ENCODE measurements at places on chromosomes 7 and 10.

- DNase-seq, result no peak
These were observed 31.6 kb upstream of the AGK start for GRCh38 chr7:141519623-141520022.

GRCh38 chr7:82234457-82235049 is 209.0 kb downstream of the CACNA2D1 start:
- DNase-seq, result no peak

DNA sequence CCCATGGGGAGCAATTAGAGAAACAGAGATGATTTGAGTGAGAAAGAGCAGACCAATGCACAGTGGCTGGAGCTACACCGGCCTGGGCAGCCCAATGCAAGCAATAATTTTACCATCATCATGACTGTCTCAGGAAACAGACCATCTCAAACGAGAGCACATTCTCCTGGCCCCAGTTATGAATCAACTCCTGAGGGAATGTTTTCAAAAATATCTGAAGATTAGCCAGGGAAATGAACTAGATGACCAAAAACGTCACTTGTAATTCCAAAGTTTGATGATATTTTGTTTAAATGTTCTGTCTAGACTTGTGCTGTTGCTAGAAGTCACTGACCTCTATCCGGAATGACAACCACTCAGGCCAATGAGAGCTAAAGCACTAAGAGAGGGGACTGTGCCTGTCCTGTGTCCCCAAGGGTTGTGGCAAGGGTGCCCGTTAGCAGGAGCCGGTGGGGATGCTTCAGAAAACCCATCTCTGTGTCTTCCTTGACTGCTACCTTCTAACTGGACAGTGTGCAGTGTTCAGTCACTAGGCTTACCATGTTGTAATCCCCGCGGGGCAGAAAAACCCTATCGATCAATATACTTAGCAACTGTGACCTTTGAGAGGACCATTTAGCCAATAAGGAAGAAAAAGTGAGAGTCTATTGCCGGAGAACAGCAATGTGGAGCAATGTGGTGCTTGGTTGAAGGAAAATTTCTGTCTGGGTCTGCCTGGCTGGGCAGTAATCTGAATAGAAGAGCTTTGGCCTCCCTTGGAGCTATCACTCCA is 202.4 kb downstream of the ADAM12 start:
- no peak for DNase-seq

DNA sequence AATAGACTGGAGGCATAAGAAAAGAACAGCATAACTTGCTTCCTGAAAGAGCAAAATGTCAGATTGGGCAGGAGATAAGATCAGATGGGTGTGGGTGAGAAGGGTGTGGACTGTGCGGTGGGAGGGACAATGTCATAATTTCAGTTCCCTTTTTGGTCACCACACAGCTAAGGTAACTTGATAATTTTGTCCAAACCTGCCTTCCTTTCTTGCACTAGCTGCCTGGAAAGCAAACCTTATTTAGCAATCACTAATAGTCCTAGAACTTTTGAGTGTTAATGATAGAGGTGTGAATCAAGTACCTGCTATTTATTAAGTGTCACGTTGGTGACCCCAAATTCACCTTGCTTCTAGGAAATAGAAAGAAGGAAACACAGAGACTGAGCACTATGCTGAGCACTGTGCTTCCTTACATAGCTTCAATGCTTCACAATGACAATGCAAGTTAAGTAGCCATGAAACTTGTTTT is 72.4 kb upstream of the SP4 start:
- DNase-seq, result no peak

- DNase-seq, result no peak
These were observed 129.5 kb downstream of the SDK1 start for GRCh38 chr7:3430588-3430987.

GRCh38 chr7:56115852-56116538 is at the start of gene NUPR2:
NUPR2 (minus strand) TSS chr7:56116417; CDS start chr7:56116314, 103 bp downstream.
- no peak for DNase-seq

- no peak for DNase-seq
These were observed 93.3 kb downstream of the MLLT10 start for GRCh38 chr10:21627331-21627730.

DNA sequence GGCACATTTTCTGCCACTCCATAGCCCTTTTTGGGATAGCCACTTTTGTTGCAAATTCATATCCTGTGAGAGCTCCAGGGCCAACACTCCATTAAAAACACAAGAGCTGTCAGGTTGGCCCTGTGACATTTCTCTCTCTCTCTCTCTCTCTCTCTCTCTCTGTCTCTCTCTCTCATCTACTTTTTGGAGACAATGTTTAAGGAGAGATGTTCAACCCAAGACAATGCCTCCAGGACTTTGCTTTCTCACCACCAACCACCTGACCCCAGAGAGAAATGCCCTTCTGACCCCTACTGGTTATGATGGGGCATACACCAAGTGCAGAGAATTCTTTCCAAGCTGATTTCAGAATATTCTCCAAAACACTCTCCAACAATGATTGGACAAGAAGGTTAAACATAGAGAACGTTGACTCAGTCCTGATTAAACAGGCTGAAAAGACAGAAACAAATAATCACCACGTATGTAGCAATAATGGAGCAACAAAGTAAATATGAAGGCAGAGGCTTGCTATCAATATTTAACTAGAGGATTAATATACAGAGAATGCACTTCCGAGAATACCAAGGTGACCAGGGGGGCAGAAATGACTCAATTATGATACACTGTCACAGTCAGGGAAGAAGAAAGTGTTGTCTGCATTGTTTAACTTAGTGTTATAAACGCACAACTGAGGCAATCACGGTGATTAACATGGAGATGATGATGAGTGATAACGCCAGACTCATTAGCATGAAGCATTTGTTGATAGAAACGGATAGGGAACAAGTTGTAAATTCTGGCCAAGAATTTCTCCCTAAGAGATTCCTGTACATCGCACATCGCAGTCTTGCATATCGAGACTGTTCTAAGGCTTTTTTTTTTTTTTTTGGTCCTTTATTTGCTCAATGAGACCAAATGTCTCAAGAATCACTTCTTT is 178.5 kb downstream of the NRP1 start:
- DNase-seq, result no peak

DNA sequence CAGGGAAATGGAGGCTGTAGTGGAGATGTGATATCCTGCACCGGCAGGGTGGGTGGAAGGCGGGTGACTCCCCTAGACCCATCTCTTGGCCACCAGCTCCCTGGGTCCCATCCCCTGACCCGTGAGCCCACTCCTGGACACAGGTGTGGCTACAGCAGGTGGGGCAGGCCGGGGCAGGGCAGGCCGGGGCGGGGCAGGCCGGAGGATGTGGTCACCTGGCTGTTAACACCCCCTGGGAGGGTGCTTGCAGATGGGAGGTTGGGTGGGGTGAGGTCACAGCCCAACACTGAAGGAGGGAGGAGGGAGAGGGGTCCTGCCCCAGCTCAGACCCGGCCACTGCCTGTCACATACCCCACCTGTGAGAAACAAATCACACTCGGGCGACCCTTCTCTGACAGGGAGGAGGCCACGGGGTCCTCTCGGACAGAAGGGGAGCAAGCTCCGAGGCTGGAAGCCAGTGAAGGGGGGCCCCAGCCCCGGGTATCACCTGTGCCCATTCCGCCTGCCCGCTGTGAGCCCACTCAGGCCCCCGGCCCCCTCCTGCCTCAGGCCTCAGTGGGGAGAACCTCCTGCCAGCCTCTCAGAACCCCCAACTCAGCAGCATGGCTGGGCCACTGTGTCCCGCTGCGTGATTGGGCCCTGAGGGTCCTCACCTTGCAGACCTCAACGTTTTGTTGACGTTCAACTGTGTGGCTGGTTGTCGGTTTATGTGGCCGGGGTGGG is 74.0 kb downstream of the MICALL2 start:
- no peak for DNase-seq

GRCh38 chr7:93442478-93443224 is 131.9 kb downstream of the CALCR start:
- DNase-seq, result no peak

DNA sequence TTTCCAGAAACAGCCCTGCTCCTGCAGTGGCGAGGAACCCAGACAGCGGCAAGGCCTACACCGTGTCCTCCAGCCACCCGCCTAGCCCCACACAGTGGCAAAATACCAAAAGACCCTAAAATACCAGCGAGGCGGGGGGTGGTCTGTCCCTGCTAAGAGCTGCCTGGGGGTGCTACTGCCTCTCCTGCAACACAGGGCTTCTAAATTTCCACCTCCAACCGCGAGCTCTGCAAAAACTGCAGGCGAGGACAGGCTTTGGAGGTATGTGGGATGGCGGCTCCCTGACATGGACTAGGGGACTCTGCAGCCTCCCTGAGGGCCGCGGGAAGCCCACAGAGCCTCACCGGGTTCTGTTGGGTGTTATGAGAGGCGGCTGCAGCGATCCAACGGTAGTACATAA is 122.3 kb downstream of the WDR37 start:
- DNase-seq, result no peak

GRCh38 chr10:11014671-11015445 is 2.8 kb upstream of the CELF2 start:
- DNase-seq, result no peak

- no peak for DNase-seq
These were observed 150.2 kb upstream of the AUTS2 start for GRCh38 chr7:69448071-69448470.

- DNase-seq, result no peak
These were observed 163.2 kb downstream of the ADAM12 start for GRCh38 chr10:126224967-126225671.

DNA sequence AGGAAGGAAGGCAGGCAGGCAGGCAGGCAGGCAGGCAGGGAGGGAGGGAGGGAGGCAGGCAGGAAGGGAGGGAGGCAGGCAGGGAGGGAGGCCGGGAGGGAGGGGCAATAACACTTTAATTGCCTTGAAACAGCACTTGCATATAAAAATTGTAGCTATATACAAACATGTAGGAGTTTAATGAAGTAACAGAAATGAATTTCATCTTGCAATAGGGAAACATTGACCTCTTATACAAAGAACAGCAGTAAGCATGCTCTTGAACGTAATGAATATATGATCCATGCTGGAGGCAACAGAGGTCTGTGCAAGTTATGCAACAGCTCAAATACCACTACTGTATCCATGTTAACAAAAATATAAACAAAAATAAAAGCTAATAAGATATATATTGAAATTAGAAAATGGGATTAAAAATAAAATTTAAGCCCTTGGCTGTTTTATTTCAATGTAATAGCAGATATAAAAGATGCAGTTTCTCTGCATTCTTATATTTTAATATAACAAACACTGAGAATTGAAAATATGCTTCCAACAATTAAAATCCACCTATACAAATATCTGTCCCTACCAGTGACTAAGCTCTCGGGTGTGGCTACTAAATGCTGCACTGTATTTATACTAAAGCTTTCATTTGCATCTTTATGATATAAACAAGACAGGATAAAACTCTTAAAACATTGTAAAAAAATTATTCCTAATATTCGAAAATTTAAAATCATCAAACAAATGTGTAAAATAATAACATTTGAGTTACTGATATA is 50.3 kb downstream of the CACNA2D1 start:
- no peak for DNase-seq

- no peak for DNase-seq
These were observed 160.8 kb upstream of the TCF7L2 start for GRCh38 chr10:112789248-112789647.

DNA sequence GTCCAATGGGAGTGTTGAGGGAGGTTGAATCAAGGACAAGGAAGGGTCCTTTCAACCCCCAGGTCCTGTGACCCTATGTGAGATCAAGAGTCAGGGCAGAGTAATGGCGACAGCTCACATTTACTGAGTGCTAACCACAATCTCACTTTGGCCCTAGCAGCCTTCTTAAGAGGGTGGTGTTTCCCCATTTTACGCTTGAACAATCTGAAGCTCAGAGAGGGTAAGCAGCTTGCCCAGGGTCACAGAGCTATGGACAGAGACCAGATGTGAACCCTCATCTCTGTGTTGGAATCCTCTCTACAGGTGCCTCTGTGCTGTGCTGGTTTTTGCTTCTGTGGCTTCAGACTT is 102.0 kb downstream of the GRK5 start:
- no peak for DNase-seq

GRCh38 chr7:106089647-106090046 is 22.5 kb downstream of the SYPL1 start:
- DNase-seq, result no peak

- no peak for DNase-seq
These were observed 683.7 kb downstream of the LRMDA start for GRCh38 chr10:76115131-76115470.

DNA sequence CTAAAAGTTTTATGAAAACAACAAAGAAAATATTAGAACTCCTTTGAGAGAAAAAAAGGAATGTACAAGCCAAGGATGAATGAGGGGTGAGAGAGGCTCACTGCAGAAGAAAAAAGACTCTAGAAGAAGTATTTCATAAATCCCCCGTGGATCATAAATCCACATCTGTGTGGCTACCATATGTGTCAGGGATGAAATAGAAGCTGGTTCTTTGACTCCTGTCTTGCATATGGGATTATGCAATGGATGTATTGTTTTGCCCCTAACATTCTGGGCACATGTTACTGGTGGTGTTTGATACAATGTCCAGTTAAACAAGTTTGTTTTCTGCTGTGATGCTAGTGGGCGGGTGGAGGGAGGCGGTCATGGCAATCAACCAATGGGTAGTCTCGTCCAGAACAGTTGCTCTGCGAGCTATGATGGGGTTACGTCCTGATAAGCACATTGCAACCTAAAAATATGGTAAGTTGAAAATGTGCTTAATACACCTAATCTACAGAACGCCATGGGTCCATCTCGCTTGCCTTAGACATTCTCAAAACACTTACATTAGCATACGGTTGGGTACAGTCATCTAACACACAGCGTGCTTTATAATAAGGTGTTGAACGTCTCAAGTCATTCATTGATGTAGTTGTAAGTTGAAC is 34.1 kb upstream of the PITRM1 start:
- no peak for DNase-seq

DNA sequence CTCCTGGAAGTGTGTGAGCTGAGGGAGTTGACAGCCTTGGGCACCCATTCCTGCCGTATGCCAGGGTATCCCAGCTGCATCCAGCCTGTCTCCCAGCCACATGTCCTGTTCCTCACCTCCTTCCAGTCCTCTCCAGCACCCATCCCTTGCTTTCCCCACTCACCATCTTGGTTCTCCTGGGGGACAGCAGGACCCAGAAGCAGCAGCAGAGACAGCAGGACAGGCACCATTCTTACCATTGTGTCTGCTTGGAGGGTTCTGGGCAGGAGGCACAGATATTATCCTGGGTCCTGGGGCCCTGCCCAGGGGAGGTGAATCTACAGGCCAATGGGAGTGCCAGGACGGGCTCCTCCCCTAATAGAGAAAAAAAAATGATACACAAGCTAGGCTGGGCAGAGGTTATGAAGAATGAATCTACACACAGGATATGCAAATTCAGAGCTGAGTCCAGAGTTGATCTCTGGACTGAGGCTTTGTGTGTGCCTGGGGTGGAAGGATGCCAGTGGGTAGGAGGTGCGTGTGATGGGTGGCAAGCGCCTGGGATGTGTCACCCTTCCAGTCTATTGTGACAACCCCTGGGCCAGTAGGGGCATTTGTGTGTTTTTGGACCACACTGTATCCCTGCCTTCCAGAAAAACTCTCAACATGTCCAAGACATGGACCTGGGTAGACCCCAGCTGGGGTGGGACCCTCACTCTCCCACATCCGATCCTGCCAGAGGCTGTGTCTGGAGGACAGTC is at the start of gene AZGP1:
Gene AZGP1 (minus strand): TSS at position 250 of the 740 bp plus-strand sequence. CDS start 11 bp downstream, at position 239.
- no peak for DNase-seq

Measured in GOT3 (cell line).